ENCODE measurements at places on chromosomes 16 and 17.

- DNase-seq, result no peak
Measured at GRCh38 chr17:32568705-32569104, 81.9 kb downstream of the CDK5R1 start.

- no peak for DNase-seq
Measured at GRCh38 chr16:70648606-70649005, 2.2 kb downstream of the IL34 start.

DNA sequence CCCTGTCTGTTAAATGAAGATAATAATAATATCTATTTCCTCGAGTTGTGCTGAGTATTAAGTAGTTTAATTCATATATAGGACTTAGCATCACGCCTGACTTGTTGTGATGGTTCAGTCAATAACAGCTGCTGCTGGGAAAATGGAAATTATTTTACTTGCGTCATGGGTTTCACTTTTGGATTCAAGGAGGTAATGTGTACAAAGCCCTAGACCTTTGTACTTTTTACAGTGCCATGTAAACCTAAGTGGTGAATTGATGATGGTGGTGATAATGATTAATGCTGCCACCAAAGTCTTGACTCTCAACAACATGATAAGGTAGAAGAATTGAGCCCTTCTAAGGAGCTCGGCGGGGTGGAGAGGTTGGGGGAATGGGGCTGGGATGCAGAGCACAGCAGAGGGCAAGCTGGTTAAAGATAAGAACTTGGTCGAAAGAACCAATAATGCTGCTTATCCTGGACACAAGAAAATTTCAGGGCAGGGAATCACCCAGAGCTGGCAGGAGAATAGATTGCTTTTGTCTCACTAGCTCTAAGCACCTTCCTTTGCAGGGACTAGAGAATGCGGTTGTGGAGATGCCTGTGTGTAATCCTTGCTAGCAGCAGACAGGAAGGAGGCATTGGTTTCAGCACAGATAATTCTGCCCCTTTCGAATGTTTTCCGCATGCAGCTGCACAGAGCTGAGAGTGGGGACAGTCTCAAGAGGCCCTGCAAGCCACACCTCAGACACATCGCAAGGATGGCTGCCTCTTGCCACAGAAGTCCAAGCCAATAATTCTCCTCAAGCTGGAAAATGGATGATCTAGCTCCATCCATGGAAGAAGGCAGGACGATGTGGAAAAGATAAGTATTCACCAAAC is 187.1 kb downstream of the TMEM114 start:
- no peak for DNase-seq

DNA sequence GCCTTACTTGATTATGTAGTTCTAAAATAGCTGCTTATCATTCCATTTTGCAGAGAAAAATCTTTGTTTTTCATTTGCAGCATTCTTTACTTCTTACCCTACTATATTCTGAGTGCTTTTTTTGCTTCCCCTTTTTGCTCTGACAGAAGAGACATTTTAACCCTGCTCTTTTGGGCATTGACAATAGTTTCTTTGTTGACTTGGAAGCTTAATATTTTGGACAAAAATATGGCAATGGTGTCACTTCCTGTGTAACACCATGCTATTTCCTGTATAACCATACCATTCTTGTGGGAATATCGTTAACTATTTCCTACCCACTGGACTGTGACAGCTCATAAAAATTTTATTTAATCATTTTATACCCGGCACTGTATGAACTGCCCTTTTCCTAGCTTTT is 747.1 kb downstream of the CDH8 start:
- no peak for DNase-seq

GRCh38 chr17:59369031-59369975 is 37.8 kb downstream of the YPEL2 start:
- no peak for DNase-seq

DNA sequence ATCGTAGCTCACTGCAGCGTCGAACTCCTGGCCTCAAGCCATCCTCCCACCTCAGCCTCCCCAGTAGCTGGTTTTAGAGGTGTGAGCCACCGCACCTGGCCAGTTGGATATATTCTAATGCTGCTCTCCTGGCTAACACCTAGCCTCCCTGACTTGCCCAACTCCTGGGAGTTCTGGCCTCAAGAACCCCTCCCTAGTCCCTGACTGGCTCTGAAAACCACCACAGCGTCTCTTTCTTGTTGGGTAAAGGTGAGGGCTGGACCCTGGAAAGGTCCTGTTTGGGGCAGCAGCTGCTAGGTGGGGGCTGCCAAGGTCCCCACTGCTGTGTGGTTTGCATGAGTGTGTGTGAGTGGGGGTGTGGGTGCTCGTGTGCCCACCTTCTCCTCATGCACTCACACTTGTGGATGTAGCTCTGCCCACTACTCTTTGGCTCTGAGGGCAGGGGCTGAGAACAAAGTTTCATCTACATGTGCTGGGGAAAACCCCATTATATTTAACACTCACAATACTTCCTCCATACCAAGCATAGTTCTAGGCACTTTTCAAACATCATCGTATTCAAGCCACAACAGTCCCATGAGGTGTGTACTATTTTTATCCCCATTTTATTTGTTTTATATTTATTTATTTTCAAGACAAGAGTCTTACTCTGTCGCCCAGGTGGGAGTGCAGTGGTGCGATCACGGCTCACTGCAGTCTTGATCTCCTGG is 7.1 kb upstream of the SPNS3 start:
- no peak for DNase-seq

DNA sequence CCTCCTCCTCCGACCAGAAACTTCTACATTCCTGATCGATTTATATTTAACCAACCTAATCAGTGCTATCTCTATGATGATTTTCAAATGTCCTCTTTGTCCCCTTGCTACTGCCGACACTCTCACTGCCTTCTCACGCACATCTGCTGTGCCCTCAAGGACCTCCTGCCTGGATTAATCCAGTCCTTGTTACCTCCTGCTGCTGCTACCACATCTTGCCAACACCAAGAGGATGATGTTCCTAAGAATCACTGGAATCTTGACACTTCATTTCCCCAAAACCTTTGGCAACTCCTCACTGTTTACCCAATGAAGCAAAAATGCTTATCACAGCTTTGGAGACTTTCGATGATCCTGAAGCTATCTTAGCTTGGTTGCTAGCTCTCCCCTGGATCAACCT is 287.3 kb upstream of the AXIN2 start:
- no peak for DNase-seq

DNA sequence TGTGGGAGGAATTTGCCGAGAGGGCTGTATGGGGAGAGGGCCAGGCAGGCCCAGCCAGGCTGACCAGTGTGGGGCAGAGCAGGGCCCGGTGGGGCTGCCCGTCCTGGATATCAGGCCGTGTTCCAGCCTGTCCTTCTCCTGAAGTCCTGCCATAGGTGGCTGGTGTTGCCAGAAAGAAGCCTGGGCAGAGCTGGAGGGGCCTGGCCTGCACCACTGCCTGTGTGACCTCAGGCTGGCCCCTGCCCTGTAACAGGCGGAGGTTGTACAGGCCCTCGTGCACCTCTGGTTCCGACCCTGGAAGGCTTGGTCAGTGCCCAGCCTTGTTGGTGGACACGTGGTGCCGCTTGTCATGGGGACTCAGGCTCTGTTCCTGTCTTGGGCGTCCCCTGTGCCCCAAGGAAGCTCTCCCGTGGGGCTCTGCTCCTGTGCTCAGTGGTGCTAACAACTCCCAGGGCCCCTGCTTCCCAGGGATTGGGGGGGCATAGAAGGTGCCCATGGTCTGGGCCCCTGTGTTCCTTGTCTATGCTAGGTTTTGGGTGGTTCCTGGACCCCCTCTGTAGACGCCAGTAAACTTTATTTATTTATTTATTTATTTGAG is 33.3 kb downstream of the ADCY7 start:
- no peak for DNase-seq

- DNase-seq, result no peak
Measured at GRCh38 chr17:75535119-75535537, 9.6 kb downstream of the LLGL2 start.

GRCh38 chr16:23436951-23437350 is 16.0 kb downstream of the COG7 start:
- DNase-seq, result no peak

DNA sequence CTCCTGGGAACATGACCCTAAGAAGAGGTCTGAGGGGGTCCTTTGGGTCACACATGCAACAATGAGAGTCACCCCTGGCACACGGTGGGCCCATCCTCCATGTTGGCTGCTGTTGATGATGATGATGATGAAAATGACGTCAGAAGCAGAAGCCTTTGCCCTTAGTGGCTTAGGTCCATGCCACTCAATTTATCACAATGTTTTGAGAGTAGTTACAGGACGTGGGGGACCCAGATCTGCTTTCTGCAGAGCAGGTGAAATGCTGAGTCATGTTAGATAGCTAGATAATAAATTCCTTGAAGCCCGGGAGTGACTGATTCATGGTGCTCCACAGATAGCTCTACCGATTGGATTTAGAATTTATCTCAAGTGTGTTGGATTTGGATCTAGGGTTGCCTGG is 53.9 kb downstream of the VPS35L start:
- DNase-seq, result no peak

DNA sequence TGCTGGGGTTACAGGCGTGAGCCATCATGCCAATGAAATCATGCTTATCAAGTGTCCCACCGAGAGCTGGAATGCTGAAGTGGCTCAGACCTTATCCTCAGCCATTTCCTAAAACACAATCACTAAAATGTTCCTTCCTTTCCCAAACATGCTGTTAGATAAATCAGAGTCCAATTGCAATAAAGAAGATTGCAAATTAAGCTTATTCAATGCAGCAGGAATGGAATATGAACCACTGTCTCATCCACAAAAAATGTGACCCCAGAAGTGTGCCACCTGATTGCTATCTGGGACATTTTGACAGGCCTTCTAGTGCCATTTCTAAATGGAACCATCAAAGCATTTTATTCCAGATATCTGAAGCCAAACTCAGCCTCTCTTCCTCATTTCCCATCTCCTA is 205.5 kb upstream of the CDH11 start:
- DNase-seq, result no peak

- no peak for DNase-seq
Measured at GRCh38 chr16:35176449-35176848, 1717.0 kb downstream of the TP53TG3F start.

GRCh38 chr17:27807567-27808470 is 7.5 kb upstream of the NOS2 start:
- no peak for DNase-seq

All from HFF-Myc (cell line).